ENCODE measurements at places on chromosomes 6 and 20.

GRCh38 chr20:10573273-10573950 lies 100.4 kb downstream of the JAG1 start:
- no peak for DNase-seq

- no peak for DNase-seq
These were observed 86.8 kb downstream of the MOXD1 start for GRCh38 chr6:132314432-132314831.

DNA sequence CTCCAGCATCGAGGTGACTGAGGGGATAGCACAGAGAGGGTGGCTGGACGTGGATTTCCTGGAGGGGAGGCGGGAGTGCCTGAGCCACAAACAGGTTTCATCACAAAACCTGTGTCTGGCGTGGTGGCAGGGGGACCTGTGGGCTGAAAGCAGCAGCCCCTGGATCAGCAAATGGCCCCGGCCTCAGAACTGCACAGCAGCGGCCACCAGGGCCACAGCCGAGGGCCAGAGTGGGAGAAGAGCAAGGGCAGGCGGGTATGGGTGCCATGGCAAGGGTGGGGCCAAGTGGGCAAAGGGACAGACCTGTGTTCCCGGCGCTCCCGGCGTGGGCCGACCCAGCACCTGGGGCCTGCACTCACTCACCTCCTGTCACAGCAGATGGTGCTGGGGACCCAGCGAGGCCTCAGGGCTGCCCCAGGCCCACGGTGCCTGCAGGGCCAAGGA lies 19.0 kb downstream of the NTSR1 start:
- DNase-seq: no peak

- peak; percentile 22 for DNase-seq
These were observed 159.9 kb downstream of the OR2B2 start for GRCh38 chr6:27752038-27752885.

DNA sequence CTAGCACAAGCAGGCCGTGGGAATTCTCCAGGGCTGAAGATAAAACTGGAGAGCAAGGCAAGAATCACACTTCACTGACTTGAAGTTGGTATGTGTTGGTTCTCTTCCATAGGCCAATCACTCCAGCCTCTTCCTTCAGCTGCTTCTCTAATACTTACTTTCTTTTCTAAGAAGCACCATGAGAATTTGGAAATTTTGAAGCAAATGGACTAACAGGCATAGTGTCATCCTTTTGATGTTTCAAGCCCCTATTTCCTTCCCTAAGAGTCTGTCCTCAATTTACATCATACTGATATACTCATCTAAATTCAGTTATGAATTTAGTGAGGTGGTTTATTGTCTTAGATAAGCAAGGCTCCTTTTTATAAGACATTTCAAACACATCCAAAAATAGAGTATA lies 24.0 kb downstream of the SLC26A8 start:
- no peak for DNase-seq

All from stimulated activated CD8-positive, alpha-beta memory T cell treated with anti-CD3 and anti-CD28 coated beads, Interleukin-7, amount 100 ng/mL, for 4 hours (primary cell).